RWPE2 (cell line): ENCODE measurements at places on chromosomes 1 and 21.

DNA sequence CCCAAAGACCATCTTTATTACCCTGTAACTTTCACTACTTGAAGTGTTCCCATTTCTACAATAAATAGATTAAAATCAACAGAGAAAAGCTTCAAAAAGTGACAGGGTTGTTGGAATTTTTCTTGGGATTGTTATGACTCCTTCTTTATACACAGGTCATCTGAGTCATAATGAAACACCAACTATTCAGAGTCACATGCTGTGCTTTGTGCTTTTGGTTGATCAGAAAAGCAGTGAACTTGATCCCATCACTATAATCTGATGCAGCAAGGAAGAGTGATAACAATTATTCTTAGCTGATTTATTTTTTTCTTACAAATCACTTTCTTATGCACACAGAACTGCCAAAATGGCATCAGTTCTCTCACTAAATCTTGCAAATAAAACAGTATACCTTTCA is 422.9 kb downstream of the PTBP2 start:
- DNase-seq: no peak

GRCh38 chr1:18927654-18928272 is 25.4 kb upstream of the ALDH4A1 start:
- no peak for DNase-seq

- no peak for DNase-seq
Measured at GRCh38 chr1:60583696-60584095, 498.7 kb upstream of the NFIA start.

DNA sequence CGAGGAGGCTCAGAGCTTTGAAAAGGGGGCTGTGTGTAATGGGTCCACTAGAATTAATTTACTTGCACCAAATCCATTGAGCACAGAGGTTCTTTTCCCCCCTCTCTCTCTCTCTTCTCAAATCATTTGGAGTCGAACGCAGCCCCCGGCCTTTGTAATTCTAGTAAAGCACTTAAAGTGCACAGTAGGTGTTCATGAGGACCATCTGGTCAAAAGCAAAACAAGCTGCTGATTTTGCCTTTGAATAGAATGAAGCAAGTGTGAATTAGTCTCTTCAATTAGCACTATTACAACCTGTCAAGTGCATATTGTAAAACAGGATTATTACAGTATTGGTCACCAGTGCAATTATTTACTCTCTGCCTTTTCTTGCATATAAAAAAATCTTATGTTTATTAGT is 259.9 kb downstream of the FAF1 start:
- no peak for DNase-seq

DNA sequence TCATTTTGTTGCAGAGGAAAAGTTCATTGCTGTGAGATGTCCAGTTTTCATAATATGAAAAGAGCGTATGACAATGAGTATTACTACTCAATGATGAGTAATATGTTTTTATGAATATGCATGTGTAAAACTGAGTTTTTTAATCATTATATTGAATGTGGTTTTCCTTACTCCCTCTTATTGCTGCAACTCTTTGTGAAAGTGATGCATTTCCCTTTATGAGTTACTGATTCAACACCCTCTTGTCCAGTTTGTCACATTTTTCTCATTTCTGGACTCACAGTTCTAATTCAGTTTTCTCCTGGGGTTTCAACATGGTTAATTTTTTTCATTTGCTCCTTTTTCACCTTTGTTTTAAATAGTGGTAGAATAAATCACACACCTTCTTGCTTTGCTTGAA is 35.2 kb upstream of the KCNJ15 start:
- no peak for DNase-seq

GRCh38 chr1:86965012-86965826 is 50.8 kb downstream of the HS2ST1 start:
- no peak for DNase-seq

- DNase-seq: no peak
Measured at GRCh38 chr1:184695023-184695422, 59.6 kb downstream of the EDEM3 start.

GRCh38 chr1:186617926-186618325 is 62.3 kb downstream of the PTGS2 start:
- no peak for DNase-seq
